ENCODE measurements at places on chromosomes 6 and 20.

GRCh38 chr6:16251706-16252105, 13.3 kb downstream of the GMPR start:
- DNase-seq = no peak

DNA sequence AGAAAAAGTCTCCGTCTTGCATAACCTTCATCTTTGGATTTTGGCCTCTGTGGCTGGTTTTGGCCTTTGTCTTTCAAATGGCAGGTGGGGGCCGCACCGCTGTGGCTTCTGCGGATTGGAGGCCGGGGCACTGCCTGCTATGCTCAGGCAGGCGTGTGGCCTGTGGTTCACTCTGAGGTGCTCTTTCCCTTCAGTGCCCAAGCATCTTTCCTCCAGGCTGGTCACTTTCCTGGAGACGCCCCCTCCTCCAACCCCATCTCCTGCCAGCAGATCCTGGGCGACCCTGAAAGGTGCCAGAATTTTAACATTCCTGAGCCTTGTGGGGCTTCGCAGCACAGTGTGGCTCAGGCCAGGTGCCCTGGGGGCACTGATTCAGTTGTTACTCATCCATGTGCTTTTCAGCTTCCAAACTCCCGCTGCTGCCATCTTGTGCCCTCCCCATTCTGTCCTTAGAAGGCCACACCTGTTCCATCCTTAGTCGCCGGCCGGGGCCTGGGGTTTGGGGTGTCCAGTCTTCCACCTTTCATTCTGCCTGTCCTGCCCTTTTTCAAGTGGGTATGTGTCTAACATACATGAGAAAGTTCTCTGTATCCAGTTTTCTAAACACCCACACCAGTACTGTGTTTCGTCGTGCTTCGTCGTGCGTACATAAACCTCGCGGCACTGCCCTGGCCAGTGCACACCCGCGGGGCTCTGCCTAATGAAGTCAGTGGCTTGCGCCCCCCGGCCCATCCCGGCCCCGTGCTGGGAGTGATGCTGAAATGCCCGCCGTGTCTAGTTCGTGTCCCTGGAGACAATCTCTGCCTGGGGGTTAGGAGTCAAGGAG, 12.1 kb downstream of the SS18L1 start:
- no peak for DNase-seq

- DNase-seq = peak; percentile 27
Measured at GRCh38 chr6:52201046-52201445, 14.9 kb downstream of the IL17A start.

DNA sequence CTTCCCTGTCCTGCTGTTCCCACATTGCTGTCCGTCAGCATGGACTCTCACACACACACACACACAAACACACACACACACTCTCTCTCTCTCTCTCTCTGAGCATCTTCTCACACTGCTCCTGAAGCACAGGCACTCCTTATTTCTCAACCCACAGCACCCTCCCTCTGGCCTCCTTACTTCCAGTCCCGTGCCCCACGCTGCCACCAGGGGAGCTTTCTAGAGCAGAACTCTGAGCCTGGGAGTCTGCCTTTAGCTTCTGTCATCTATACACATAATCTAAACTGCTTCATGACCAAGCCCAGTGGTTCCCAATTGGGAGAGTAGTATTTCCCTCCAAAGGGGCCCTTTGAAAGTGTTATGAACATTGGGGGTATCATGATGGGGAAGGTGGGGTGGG, 29.1 kb downstream of the HECA start:
- DNase-seq = no peak

DNA sequence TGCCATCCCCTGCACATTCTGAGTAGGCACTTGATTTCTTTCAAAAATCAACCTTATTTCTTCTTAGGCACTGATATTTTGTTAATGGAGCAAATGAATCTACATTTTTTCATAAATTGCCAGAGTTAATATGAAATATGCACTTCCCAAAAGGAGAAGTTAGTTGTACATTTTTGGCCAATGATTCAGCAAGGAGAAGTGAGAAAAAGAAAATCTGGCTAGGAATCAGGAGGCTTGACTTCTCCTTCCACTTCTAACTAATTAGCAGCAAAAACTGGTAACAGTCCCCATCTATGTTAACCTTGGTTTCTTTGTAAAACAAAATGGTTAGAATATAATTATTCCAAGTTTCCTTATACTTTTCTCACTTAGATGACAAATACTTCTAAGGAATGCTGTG, 7.0 kb upstream of the DSE start:
- no peak for DNase-seq

DNA sequence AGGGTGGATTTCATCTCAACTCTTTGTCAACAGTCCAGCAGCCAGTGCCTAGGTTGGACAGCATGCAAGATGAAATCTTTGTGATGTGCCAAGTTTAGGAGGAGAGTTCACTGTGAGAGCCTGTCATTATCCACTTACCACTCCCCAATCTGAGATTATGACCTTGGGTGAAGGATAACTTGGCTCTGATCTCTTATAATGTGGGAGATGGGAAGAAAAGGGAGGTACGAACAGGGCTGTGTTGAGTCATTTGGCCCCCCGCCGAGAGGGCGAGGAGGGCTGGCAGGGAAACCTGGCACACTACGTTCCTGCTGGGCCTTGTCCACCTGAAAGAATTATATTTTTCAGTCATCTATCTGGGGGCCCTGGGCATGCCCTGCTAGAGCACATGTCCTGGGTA, 35.8 kb downstream of the LAMA4 start:
- no peak for DNase-seq

DNA sequence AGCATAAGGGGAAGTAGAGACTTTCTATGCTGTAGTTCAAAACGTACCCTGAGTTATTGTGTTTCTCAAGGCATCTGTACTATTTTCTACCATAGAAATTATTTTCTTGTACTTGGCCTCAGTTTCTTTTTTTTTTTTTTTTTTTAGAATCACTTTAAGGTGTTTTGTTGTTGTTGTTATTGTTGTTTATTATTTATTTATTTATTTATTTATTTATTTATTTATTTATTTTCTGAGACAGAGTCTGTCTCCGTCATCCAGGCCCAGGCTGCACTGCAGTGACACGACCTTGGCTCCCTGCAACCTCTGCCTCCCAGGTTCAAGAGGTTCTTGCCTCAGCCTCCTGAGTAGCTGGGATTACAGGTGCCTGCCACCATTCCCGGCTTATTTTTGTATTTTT, 179.1 kb downstream of the GRIK2 start:
- DNase-seq = no peak

GRCh38 chr6:40992746-40993145, 46.3 kb downstream of the UNC5CL start:
- DNase-seq = no peak

- no peak for DNase-seq
Measured at GRCh38 chr6:129096651-129097290, 213.8 kb downstream of the LAMA2 start.

- DNase-seq = no peak
Measured at GRCh38 chr20:37386505-37387251, 40.7 kb downstream of the SRC start.

DNA sequence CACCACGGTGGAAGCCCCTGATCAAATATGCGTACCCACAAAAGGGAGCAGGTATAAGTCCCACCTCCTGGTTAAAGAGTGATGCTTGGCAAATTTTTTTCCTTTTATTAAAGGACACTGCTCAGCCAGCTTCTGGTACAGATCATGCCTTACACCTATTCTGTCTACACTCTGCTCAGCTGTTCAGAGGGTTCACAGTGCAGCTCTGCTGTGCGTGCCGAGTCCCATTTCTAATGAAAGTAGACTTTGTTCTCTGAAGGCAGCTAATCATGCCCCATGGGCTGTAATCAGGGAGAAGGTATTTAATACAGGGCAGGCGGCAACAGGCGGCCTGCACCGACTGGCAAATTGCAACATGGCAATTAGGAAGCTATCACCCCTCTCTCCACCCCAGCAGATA, 16.3 kb downstream of the LRRC73 start:
- no peak for DNase-seq

- DNase-seq = no peak
Measured at GRCh38 chr20:36861875-36862801, 13.8 kb upstream of the TLDC2 start.

DNA sequence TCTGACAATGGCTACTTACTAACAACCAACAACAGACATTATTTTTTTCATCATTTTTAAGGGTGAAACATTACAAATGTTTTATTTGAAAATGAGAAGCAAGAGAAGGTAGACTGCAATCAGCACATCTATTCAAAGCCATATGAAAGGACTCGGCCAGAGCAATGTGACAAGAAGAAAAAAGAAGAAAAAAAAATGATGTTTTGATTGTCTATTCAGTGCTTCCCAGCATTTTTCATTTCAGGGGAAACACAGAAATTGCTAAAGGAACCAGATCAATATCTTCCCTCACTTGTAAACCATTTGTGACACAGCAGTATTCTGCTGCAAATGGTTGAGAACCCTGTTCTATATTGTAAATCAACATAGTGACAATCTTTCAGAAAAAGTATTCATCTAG, 270.7 kb downstream of the EYS start:
- no peak for DNase-seq

DNA sequence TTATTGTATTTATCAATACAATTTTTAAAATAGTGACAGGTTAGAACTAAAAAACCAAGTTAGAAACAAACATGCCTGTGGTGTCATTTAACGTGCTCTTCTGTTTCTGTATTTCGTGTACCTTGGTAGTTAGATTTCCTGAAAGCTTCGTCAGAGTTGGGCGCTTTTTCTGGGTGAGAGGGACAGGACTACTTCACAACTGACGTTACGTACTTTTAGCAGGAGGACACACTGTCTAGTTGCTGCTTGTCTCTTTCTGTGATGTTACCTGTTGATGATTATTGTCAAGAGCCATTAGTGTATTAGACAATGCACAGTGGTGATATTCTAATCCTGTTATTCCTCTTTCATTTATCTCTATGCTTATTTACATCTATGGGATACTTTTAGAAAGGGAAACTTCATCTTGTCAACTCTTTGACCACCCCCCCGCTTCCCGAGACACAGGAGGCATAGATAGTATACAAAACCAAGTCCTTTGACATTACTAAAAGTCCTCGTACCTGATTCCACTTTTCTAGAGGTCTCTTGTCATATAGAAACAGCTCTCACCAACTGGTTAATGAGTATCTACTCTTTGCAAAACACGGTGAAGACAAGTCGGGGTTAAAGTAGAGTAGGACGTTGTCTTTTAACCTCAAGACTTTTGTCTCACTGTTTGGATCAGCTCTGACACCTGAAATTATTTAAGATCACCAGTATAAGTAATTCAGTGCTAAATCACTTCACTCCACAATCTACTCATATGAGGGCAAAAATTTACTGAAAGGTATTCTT, 96.3 kb downstream of the LYRM2 start:
- no peak for DNase-seq

GRCh38 chr20:3459881-3460307, 10.9 kb upstream of the ATRN start:
- DNase-seq = no peak

- DNase-seq = no peak
Measured at GRCh38 chr6:136654086-136654485, 103.9 kb upstream of the MAP7 start.

DNA sequence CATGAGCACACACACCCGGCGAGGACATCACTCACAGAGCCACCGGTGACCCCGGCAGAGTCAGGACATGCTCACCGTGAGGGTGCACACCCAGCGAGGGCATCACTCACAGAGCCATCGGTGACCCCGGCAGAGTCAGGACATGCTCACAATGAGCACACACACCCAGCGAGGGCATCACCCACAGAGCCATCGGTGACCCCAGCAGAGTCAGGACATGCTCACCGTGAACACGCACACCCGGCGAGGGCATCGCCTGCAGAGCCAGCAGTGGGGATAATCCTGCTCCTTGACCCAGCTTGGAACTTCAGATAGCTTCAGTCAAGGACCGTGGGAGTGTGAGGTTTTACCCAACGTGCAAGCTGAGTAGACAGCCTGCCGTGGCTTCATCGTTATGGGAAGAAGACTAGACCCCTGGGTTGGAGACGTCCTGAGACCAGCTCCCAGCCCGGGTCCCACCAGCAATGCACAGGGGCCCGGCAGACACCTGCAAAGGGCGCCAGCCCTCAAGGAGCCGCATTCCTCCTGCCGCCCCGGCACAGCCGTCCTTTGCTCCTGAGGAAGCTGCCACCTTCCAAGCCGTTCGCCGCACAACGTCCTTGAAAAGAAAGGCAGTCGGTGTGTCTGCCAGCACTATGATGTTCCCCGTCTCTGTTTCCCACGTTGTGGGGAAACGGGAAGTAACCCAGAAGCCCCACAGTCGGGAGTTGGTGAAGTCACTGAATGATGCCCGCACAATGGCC, 192.3 kb downstream of the DLL1 start:
- no peak for DNase-seq

DNA sequence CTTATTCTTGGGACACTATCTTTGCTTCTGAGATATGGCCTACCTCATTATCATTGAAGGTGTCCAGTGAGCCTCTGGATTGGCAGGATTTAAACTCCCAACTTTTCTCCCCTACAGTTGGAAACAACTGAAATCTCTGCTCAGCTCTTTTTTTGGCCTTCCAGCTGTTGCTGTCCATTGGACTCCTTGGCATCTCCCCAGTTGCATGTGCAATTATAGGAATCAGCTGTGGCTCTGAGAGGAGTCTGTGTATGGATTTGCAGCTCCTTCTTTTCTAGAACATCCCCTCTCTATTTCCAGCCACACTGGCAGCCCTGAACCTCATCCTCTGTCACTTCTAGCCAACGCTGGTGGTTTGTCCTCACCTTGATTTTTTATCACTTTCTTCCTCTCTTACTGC, 21.2 kb downstream of the RAB22A start:
- DNase-seq = no peak

DNA sequence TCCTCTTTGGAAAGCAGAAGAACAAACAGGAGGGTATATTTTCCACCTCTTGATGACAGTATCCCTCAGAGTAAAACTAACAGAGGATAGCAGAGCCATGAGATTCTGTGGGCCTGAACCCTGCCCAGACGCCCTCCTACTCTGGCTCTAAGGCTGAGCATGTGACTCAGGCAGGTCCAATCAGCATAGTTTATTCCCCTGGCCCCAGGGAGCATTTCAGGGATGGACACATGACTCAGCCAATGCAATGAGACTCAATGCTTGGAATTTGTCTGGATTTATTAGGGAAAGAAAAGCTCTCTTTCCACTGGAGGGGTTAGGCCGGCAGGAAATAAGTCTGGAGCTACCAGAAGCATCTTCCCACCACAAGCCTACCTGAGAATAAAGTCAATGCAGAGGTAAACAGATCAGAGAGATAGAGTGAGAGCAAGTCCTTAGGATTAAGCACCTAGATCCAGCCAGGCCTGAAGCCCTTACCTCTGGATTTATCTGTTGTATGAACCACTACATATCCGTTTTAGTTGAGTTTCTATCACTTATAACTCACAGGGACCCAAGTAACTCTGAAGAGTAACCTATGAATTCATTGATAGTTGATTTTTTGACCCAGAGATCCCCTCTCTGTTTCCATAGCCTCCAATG, 68.2 kb upstream of the EYA2 start:
- DNase-seq = no peak

- DNase-seq = no peak
Measured at GRCh38 chr20:10946124-10946880, 272.5 kb upstream of the JAG1 start.
